Activated T-helper 1 cell treated with Interleukin-2 at 50 U/mL for 16 hours (primary cell): ENCODE measurements at places on chromosomes 2 and 18.

- no peak for DNase-seq
These were observed 4.4 kb downstream of the IHH start for GRCh38 chr2:219056176-219056895.

- no peak for DNase-seq
These were observed 314.0 kb downstream of the MEIS1 start for GRCh38 chr2:66748939-66749338.

GRCh38 chr2:224428787-224429440 lies 27.0 kb upstream of the FAM124B start:
- DNase-seq = no peak

GRCh38 chr2:151922845-151923666 lies 94.8 kb upstream of the ARL5A start:
- DNase-seq = no peak

DNA sequence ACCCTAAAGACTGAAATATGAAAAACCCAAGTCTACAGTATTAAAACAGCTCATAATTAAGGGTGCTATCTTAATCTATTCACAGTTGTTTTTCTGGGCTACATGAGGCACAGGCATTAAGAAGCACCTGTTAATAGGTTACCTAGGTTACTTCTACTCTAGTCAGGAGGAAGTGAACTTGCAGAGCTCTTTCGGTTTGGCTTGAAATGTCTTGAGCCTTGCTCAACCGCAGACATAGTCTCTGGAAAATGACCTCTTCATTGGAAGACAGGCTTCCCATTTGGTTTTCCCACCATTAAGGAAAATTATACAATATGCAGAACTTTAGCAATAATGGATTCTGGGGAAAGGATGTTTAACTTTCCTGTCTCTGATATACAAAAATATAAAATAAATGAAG lies 142.3 kb upstream of the KCNJ3 start:
- DNase-seq = no peak

- DNase-seq = no peak
These were observed 95.6 kb downstream of the CYP26B1 start for GRCh38 chr2:72051971-72052505.

DNA sequence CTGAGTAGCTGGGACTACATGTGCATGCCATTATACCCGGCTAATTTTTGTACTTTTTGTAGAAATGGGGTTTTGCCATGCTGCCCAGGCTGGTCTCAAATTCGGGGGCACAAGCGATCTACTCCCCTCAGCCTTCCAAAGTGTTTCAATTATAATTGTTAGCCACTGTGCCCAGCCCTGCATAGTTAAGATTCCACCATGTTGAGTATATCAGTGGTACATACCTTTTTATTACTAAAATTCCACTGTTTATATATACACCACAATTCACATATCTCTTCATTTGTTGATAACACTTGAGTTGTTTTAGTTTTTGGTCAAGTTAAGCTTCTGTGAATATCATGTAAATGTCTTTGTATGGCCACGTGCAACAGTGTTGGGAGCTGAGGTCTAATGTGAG lies 12.8 kb upstream of the FMNL2 start:
- no peak for DNase-seq

- no peak for DNase-seq
These were observed 135.6 kb upstream of the LGALSL start for GRCh38 chr2:64318476-64318748.

DNA sequence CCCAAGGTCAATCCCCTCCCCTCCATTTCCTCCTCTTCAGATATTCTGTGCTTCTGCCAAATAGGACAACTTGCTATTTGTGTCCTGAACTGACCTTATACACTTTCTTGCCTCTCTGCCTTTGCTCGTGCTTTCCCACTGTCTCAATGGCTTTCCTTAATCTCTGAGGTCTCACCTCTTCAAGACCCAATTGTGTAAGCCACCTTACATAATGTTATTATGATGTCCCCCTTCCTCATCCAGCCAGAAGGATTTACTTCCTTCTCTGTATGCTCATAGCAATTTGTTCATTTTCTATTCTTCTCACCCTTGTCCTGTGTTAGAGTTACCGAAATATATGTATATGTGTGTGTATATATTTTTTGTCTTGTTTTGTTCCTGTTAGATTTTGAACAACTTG lies 26.9 kb upstream of the DARS1 start:
- no peak for DNase-seq

DNA sequence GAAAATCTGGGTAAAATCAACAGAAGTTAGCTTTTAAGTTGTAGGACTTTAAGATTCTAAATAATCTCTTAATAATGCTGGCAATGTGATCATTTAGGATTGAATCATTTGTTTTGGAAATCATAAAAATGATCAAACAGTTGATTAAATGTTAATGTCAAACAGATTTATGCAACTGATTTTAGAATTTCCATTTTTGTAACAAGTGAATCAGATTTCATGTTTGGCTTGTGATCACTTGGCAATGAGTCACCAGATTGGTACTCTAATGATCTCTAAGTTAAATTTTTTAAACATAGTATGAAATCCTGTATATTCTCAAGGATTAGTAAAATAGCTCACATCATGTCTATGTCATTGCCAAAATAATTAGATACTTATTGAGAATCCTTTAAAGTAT lies 50.1 kb upstream of the UNC80 start:
- DNase-seq = no peak

GRCh38 chr2:180158961-180159360 lies 151.9 kb upstream of the CWC22 start:
- no peak for DNase-seq

DNA sequence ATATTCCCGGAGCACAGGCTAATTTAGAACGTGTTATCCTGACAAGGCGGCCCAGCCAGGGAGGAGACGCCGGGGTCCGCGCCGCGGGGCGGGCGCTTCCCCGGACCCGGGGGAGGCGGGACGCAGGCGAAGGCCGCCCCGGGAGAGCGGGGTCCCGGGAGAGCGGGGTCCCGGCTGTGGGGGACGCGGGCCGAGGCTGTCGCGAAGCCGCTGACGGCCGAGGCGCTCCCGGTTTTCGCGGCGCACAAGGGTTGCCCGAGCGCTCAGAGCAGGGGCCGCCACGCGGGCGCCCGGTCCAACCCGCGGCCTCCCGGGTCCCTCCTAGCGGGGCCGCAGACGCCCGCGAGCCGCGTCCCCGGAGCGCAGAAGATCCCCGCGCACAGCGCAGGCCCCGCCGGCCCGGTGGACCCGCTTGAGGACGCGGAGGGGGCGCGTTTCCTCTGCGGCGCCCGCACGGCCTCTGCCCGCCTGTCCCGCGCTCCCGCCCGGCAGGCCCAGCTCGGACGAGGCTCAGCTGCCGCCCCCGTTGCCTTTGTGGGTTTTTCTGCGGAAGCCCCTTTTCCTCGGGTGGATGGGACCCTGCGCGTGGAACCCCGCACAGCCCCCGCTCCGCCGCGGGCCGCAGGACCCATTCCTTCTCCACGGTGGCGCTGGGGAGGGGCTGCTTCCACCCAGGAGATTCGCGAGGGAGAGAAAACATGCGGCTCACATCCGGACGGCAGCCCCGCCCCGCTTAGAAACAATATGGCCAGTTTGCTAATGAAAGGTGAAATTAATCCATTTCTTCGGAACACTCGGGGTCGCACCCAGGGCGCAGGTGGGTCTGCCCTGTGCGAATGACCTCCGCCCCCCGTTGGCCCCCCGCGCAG lies 9.6 kb upstream of the KCNG2 start:
- DNase-seq = no peak

DNA sequence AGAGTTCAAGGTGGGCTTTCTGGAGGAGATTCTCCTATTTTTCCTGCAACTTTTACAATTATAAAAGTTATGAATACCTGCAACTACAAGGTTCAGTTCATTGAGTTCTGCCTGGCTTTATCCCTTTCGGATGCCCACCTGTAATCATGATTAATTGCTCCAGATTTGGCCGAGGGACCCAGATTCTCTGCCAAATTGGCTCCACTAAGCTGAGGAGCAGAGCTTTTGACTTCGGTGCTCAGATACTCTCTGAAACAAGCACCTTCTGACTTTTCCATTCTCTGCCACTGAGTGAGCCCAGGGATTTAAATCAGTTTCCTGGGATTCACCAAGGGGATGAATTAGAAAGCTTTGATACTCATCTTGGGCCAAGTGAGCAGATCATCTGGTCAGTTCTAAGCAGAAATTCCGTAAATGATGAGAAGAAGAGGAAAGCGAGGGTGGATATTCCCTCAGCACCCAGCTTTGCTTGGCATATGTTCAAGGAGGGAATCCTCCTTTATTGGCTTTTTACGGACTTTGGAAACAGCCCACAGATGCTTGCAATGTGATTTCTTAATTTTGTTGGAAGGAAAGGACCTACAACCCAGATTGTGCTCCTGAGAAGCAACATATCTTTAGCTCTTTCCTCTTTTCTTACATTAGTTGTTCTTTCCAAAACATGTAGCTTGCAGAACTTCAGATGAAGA lies 179.2 kb downstream of the SETBP1 start:
- no peak for DNase-seq

- no peak for DNase-seq
These were observed 3.4 kb downstream of the IL1R1 start for GRCh38 chr2:102145934-102146333.

DNA sequence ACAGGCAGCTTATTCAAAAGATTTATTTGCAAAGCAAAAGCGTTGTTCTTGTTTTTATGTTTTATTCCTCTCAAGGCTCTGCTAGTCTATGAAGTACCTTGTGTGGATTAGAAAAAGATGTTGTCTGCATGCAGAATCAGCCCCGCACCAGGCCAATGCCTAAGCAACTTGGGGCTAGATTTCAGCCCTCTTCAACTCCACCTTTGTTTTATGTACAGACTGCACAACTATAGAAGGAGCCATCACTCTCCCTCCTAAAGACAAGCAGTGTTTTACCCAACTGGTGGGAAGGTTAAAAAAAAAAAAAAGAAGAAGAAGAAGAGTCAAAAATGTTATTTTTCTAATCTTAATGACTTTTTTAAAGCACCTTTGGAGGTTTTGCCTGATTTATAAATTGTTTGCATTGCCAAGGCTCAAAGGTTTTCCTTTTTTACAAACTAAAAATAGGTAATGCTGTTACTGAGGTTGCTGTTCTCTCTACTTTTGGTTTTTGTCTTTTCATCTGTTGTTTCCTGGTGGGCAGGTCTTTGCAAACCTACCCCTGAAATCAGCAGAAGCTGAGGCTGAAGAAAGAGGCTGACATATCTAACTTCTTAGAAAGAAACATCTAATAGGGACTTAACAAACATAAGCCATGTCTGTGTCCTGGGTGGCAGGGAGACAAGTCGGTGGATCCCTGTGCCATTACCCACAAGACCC lies 164.0 kb downstream of the SLC39A10 start:
- no peak for DNase-seq

GRCh38 chr18:54388203-54389142 lies 30.8 kb downstream of the C18orf54 start:
- DNase-seq = no peak

DNA sequence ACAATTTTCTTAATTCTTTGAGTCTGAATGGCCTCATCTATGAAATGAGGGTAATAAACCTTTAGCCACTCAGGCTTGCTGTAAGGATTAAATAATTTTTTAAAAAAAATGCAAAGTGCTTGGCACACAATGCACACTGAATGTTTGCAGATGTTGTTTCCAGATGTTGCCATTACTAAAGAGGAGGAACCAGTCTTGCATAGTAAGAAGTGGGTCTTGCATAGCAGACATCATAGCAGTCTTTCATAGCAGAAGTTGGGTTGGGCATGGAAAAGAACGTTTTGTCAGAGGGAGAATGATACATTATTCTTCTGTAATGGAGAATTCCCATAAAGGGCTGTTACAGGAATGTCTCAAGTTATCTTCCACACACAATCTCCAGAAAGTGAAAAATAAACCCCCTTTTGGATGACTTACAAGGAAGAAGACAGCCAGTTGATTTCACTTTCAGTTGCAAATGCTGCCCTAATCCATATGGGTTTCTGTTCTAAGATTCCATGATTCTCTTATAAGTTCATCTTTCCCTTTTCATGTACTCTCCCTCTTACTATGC lies 327.7 kb downstream of the SUCLG1 start:
- no peak for DNase-seq

DNA sequence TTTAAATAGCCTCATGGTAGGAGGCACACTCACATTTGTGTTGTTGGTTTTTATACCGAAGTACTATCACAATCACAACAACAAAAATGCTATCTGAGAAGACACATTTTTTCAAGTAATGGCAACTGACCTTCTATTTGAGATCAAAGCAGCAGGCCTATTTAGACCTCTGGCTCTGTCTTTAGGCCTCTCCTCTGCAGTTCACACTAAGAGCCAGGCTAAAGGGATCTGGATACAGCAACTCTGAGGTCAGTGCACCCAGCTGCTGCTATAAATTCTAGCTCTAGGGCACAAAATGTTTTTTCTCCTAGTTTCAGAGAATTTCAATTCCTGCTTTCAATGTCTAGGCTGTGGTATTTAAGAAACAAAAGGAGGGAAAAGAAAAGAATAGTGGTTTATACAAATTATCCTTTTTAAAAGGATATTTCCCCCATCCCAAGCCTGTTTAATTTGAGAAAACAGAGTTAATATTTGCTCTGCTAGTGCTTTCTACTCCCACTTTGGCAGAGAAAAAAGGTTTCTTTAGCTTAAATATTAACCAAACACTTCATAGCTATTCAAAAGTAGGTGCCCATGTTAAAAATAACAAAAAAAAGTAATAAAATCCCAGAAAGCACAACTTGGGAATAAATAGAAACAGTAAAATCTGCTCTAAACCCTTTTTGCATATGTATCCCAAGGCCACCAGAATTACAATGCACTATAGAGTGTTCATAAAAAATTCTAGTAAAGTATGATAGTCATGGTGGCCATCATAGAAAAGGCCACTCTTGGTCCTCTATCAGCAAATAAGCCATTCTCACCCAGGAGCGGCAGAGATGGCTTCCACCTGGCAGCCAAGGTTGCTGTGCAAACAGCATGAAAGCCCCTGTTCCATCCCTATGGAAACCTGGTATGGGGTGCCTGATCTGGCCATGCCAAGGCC lies 293.6 kb upstream of the SESTD1 start:
- no peak for DNase-seq

GRCh38 chr2:83850071-83850725 lies 608.9 kb downstream of the SUCLG1 start:
- DNase-seq = no peak

- no peak for DNase-seq
These were observed 6.4 kb upstream of the CTLA4 start for GRCh38 chr2:203861197-203861596.

- DNase-seq = no peak
These were observed 86.6 kb downstream of the MARCO start for GRCh38 chr2:119028327-119029174.

DNA sequence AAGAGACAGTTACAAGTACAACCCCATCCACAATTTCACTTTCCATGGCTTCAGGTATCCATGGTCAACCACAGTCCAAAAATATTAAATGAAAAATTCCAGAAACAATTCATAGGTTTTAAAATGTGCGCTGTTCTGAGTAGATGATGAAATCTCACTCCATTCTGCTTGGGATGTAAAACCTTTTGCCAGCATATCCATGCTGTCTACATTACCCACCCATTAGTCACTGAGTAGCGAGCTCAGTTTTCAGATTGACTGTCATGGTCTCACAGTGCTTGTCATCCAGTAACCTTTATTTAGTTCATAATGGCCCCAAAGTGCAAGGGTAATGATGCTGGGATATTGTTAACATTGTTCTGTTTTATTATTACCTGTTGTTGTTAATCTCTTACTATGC lies 40.5 kb downstream of the SMAD4 start:
- no peak for DNase-seq

- DNase-seq = no peak
These were observed 12.7 kb downstream of the HNRNPLL start for GRCh38 chr2:38590053-38590452.
